ENCODE measurements at places on chromosomes 6 and 20.

DNA sequence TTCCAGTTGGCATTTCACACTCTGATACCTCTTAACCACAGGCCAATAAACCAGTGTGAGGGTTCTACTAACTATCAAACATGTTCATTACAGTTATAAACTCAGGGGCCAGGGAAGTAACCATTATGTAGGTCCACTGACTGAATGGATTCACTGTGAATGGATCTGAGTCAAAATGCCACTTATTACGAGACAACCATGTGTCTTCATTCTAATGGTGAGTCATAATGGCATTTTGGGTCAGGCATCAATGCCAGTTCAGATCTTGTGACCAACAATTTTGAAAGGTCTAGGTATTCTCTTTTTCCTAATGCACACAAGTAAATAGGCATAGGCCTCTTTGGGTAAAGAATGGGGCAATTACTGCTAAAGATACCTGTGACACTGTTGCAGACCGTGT is 112.2 kb upstream of the HEY2 start:
- no peak for DNase-seq

DNA sequence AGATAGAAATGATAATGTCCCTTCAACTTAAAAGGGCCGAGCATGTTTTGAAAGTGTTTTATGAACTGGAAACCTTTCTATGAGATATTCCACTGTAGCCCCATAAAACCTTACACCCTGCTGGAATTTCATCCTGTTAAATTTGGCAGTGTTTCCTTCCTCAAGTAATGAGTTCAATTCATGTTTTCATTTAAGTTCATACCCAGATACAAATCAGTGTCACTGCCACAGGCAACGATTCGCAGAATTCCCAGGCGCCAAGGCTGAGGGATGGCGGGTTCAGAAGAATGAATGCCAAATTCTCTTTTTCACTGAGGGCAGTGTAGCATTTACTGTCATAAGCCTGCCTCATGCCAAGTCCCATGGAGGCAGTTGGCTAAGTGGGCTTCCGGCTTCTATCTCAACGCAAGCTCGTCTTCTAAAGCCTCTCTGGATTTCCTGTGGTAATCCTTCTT is 511.8 kb upstream of the ID4 start:
- DNase-seq: no peak

DNA sequence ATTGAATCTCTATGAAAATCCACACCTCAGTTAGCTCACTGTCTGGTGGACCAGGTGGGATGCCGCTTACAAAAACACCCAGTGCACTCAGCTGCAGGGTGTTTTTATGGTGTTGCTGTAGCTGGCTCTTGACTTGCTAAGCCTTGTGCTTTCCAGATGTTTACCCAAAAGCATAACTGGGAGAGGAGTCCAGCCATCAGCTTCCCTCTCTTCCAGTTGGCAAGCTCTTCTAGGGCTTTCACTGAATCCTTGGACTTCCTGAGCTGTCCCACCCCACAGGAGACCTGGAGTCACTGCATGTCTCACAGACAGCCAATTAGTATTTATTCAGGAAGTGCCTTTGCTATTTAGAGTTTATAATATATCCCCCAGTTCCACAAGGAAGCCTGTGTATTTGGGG is 210.9 kb downstream of the FNDC1 start:
- DNase-seq: no peak

GRCh38 chr20:38001981-38002380 is 31.3 kb downstream of the TTI1 start:
- no peak for DNase-seq

DNA sequence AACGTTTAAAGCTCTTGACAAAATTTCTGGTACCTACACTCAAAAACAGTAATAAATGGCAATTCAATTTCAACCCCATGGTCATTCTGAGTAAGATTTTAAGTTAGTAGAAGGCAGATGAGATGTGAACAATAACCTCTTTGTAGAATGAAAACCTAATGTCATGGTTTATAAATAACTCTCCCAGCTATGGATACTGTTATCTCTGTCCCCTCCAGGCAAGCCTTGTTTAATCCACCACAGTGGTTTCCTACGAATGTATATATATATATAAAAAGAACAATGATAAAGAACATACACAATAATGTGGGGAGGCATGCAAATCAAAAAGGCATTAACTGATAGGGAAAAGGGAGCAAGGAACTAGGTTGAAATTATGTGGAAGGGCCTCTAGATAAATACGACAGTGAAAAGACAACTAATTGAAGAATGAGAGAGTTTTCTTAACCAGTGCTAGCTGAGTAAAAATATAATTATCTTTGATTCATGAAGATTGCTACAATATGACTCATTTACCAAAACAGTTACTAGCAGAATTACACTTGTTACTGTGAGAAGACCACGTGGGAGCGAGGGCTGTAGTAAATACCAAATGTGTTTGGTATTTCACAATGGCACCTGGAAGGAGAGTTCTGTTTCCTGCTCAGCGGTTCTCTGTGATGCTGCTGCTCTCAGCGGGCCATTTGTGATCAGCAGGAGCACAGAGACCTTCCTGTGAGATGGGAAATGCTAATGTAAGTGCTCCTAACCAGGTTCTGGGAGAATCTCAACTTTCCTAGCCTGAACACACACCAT is 173.7 kb downstream of the MBOAT1 start:
- DNase-seq: no peak

DNA sequence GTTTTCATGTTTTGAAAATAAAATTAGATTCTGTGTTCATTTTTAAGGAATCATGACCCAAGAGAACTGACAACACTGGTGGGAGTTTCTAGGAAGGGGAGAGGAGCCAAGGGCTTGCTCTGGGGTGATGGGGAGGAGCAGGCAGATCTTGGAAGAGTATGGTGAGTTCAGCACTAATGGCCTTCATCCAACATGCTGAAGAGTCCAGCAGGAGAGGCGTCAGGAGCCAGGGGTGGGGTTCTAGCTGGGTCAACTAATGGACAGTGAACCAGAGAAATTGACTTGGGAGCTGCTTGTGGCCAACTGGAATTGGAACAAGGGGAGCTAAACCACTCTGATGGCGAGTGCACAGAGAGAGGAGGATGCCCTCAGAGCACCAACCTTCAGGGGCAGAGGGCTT is 107.1 kb downstream of the MRPL14 start:
- DNase-seq: no peak

- DNase-seq: no peak
Observed at GRCh38 chr6:79070206-79070825, 7.7 kb downstream of the PHIP start.

GRCh38 chr6:159892053-159892452 is 1.3 kb downstream of the MAS1 start:
- DNase-seq: no peak

- DNase-seq: peak; percentile 57
Observed at GRCh38 chr6:4606821-4607704, 169.1 kb upstream of the CDYL start.

DNA sequence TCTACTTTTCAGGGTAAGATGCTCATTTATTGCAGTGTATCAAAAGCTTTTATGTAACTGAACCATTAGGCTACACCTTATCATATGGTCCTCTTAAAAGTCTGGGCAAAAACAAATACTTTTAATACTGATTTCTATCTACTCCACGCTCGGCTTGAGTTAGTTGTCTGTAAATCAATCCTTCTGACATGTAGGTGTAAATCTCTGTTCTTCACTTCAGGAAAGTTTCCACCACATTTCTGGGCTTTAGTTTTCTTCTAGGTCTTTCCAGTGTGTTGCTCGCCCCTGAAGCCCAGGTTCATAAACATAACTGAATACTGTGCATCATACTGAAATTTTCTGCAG is 89.2 kb upstream of the RNF217 start:
- no peak for DNase-seq

GRCh38 chr6:41268478-41268877 is 18.0 kb downstream of the TREM1 start:
- no peak for DNase-seq

GRCh38 chr6:52162940-52163908 is 23.0 kb upstream of the IL17A start:
- DNase-seq: no peak

DNA sequence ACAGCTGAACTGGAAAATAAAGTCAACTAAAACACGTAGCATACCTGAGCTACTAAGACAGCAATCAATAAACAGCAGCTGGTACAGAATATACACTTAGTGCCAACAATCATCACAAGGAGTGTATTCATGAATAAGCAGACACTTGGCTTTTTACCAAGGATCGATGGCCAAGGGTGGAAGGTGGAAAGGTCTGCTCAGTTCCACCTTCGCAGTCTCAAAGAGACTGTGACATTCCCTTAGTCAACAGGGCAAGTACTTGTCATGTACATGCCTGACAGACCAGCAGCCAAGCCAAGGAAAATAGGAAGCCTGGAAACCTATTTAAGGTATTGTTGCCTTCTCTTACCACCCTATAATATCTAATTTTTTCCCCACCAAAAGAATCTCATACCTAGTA is 21.4 kb downstream of the HBS1L start:
- no peak for DNase-seq

GRCh38 chr20:1622450-1622849 is 2.6 kb upstream of the SIRPB1 start:
- no peak for DNase-seq

DNA sequence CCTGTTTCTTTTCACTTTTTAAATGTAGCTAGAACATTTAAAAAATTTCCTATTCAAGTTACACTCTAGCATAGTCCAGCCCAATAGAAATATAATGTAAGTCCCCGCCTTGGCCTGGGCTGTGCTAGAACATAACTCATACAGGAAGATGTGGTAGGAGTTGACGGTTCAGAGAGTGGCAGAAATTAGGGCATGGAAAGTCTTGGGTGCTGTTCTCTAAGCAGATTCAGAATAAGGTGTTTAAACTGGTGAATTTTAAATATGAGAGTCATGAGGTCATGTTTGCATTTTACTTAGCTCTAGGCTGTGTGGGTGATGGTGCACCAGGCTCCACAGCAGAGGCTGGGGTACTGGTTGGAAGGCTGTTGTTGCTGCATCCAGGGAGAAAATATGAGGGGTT is 256.5 kb downstream of the FARS2 start:
- no peak for DNase-seq

- no peak for DNase-seq
Observed at GRCh38 chr6:54971825-54972224, 125.3 kb downstream of the FAM83B start.

DNA sequence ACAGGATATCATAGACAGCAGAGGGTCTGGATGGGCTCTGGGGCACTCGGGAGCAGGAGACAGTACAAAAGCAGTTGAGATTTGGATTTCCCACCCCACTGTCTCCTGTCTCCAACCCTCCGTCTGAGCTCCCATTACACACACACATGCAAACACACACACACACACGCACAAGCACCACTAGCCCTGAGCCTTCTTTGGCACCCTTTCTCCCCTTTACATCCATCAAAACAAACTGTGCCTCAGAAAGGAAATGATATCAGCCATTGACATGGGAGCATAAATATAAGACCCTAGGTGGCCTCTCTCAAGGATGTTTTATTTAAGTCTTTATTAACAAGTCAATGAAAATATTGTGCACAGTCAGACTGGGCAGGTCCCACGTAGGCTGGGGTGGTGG is 17.5 kb downstream of the TTBK1 start:
- DNase-seq: no peak

- no peak for DNase-seq
Observed at GRCh38 chr6:130282234-130282995, 59.7 kb upstream of the SAMD3 start.

GRCh38 chr6:84764332-84765049 is at the start of gene TBX18:
Gene TBX18, minus strand, starts transcription at chr6:84764598. Its CDS starts 417 bp downstream, at chr6:84764181.
- DNase-seq: peak; percentile 89

DNA sequence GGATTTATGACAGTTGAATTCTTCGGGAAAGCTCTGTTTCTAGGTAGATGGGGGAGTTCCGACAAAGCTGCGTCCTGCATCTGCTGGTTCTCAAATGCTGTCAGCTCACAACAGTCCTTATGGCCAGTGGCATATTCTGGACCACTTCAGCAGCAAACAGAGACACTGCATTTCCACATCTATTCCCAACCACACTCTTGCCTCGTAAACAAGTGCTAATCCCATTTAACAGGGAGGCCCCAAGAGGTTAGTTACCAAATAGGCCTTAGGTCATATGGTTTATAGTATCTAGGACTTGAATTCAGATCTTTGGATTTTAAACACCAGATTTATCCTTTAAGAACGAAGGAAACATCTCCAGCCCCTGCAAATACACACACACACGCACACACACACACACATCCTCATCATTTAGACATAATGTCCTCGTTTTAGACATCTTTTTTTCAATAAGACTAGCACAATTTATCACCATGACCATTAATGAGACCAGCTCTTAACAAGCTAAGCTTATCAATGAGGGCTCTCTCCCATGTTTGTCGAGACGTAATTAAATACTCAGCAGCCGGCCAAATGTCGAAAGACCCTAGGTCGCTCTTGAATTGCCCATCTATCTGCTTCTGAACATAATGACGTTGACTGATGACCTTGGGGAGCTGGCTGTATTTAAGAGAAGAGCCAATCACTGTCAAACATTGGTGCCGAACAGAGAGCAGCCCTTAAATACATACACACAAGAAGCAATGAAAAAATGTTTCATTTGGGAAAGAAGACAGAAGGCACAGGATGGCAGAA is 84.5 kb downstream of the PSMG4 start:
- no peak for DNase-seq

DNA sequence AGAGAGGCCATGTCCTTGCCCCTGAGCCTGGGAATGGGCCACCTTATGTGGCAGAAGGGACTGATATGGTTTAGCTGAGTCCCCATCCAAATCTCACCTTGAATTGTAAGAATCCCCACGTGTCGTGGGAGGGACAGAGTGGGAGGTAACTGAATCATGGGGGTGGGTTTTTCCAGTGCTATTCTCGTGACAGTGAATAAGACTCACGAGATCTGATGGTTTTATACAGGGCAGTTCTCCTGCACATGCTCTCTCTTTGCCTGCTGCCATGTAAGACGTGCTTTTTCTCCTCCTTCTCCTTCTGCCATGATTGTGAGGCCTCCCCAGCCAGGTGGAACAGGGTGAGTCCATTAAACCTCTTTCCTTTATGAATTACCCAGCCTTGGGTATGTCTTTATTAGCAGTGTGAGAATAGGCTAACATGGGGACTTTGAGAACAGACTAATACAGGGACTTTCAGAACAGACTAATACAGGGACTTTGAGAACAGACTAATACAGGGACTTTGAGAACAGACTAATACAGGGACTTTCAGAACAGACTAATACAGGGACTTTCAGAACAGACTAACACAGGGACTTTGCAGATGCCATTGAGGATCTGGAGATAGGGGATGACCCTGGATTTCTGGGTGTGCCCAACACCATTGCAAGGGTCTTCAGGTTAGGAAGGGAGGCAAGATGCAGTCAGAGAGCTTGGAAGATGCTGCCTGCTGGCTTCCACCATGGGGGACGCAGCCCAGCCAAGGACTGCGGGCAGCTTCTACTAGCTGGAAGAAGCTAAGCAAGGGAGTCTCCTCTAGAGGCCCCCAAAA is 86.9 kb downstream of the RAMACL start:
- no peak for DNase-seq

- no peak for DNase-seq
Observed at GRCh38 chr20:62259294-62259565, 20.9 kb downstream of the OSBPL2 start.

- no peak for DNase-seq
Observed at GRCh38 chr6:108805611-108806167, 42.5 kb upstream of the ARMC2 start.

- no peak for DNase-seq
Observed at GRCh38 chr20:43389839-43390626, 67.7 kb upstream of the SRSF6 start.

- DNase-seq: no peak
Observed at GRCh38 chr6:168877821-168878282, 375.8 kb downstream of the THBS2 start.

- DNase-seq: no peak
Observed at GRCh38 chr6:11413728-11414127, 123.8 kb upstream of the TMEM170B start.

- peak; percentile 94 for DNase-seq
Observed at GRCh38 chr6:3751730-3752530, 417 bp upstream of the PXDC1 start.
